Activated naive CD4-positive, alpha-beta T cell treated with anti-CD3 and anti-CD28 coated beads, Interleukin-2, amount 50 U/mL, for 72 hours (primary cell): ENCODE measurements at places on chromosomes 4 and X.

- no peak for DNase-seq
Measured at GRCh38 chr4:73674451-73674919, 54.2 kb upstream of the RASSF6 start.

- DNase-seq, result no peak
Measured at GRCh38 chrX:47562615-47563243, 1.7 kb downstream of the ARAF start.

DNA sequence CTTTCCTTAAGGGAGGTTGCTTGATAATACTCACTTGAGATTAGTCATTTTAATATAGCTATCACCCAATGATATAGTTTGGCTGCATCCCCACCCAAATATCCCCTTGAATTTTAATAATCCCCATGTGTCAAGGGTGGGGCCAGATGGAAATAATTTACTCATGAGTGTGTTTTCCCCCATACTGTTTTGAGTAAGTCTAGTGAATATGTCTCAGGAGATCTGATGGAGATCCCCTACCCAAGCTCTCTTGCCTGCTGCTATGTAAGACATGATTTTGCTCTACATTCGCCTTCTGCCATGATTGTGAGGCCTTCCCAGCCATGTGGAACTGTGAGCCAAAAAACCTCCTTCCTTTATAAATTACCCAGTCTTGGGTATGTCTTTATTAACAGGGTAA is 539.7 kb upstream of the GRID2 start:
- DNase-seq, result no peak

DNA sequence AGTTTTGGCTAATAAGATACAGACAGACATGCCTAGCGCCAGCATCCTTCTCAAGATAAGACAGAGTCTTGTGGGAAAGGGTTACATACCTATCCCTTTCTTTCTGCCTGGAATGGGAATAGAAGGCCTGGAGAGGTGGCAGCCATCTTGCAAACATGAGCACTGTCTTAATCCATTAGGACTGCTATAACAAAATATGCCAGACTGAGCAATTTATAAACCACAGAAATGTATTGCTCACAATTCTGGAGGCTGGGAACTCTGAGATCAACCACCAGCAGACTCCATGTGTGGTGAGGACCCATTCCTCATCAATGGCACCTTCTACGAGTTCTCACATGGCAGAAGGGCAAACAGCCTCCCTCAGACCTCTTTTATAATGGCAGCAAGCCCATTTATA is 26.5 kb upstream of the NEIL3 start:
- DNase-seq, result no peak

DNA sequence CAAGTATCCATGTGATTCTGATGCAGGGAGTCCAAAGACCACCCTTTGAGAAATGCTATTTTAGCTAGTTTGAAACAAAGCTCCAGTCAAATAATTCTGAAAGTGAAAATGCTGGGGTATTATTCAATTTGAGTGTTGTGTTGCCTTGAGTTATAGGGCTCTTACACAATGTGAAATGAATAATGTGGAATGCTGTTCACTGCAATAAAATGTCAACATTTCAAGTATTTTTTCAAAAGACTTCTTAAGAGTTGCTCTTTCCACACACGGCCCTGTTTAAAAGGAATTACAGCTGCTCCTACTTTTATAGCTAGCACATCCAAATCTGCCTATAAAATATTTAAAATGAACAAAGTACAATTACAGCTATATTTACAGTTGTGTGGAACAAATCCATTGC is 27.5 kb upstream of the PLS3 start:
- no peak for DNase-seq

- DNase-seq, result no peak
Measured at GRCh38 chrX:100319716-100320115, 90.4 kb downstream of the PCDH19 start.
